ENCODE measurements at places on chromosomes 7 and 10. TPM values are rescaled to one million over a fixed set of nuclear protein-coding genes. Genes with fewer than 3 reads are reported as not detected.

The USP54 gene
- 31.7 TPM for total RNA-seq

The PRSS58 gene
- total RNA-seq: not detected

The DLX5 gene
- 3.4 TPM for total RNA-seq

The DPP6 gene
- 36.7 TPM for total RNA-seq

The CYP2C19 gene
- 0.16 TPM for total RNA-seq

All from occipital lobe (tissue), 3 donors.